ENCODE measurements at places on chromosomes 7 and 10. TPM values are rescaled to one million over a fixed set of nuclear protein-coding genes. Genes with fewer than 3 reads are reported as not detected.

DNA sequence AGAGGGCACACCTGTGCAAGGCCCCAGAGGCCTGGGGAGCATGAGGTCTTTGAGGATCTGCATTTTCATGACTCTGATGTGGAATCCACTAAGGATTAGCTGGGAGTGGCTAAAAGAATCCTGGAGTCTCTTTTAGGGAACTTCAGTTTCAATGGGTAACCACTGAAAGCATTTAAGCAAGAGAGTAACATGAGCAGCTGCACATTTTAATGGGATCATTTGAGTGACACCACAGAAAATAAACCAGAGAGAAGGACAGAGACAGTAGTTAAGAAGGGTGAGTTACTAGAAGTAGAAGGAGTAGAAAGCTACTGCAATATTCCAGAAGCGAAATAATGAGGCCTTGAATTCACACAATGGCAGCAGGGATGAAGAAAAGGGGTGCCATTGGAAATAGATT is 5.2 kb downstream of the GOT1 start:
- no peak for DNase-seq

GRCh38 chr7:24441314-24442027 is 131.8 kb upstream of the PALS2 start:
- no peak for DNase-seq

DNA sequence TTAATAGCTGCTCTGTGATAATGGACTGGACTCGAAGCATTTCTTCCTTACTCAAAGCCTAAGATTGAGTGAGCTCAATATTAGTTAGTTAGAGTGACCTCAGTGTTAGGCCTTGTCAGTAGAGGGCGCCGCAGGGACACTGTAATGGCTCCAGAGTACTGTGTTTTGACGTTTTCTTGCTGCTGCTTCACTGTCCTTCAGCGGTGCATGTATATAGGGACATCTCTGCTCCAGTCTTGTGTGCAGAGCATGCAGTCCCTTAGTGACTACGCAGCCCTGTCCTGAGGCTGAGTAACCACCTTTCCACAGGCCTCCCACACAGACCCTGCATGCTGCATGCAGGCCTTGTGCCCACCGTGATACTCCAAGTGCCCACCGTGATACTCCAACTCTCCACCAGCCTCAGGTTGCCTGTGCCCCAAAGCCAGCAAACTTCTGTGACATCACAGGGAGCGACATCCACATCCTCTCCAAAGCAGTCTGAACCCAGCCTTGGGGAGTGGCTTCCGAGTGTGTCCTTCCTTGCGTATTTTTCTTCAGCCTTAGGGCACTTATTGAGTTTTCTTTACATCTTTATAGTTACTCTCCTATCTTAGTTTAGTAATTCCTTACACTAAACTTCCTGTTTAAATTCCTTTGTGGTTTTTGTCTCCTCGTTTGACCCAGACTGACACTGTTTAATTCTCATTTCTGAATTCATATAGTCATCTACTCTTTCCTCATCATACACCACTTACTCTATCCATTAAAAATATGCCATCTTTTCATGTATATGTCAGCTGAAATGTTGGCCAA is 118.2 kb downstream of the JAZF1 start:
- peak; percentile 18 for DNase-seq

GRCh38 chr7:150435390-150436073 is 14.9 kb upstream of the GIMAP8 start:
- DNase-seq = peak; percentile 94

The IKZF1 gene
- polyA plus RNA-seq = 347 TPM

All from naive B cell (primary cell).